ENCODE measurements at places on chromosomes 12 and 14.

DNA sequence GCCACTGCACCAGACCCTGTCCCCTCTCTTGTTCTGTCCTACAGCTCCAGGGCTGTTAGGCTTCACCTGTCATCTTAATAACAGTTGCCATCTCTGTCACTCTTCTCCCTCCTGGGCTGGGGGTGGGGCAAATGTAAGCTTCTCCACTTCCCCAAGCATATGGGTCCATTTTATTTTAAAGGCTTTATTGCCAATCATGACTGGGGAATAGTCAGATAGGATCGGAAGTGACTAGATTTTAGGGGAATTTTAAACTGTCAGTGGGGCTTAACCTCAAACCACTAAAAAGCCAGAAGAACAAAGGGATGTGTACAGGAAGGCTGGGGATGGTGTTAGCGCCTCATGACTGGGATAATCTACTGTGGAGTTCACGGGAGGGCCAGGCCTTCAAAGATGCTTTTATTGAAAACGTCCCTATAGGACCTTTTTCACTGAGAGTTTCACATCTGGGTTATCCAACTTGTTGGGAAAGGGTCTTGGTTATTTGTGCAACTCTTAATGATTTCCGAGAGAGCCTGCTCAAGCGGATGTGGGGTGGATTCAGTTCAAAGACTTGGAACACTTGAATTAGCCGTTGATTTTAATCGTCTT is 41.6 kb downstream of the CHST11 start:
- H3K4me1 ChIP-seq: peaks cover 99% of the 10 kb centered on the region
- DNase-seq: peak; percentile 46
- H3K27me3 ChIP-seq: no peaks in the 10 kb centered on the region

GRCh38 chr12:24728366-24728765 is 220.5 kb downstream of the BCAT1 start:
- no peaks in the 10 kb centered on the region for H3K36me3 ChIP-seq
- no peak for DNase-seq
- no peak overlapping the region for H3K4me3 ChIP-seq
- H3K27me3 ChIP-seq: no peaks in the 10 kb centered on the region

DNA sequence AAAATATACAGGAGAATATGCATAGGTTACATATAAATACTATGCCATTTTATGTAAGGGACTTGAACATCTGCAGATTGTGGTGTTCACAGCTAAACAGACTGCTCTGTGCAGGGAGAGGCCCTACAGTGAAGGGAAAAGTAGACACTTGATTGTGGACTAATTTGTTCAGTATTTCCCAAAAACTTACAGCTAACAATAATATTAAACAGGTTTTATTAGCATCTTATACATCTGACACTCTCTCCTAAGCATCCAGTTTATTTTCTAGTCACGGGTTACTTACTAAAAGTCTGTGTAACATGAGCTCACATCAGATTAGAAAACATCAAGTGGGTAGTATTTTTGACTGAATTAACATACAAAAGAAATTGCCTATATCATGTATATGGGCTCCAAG is 53.3 kb upstream of the OR5AU1 start:
- DNase-seq: no peak
- H3K4me1 ChIP-seq: peaks cover 7% of the 10 kb centered on the region
- no peak overlapping the region for H3K27ac ChIP-seq
- H3K36me3 ChIP-seq: peaks cover 64% of the 10 kb centered on the region
- no peaks in the 10 kb centered on the region for H3K27me3 ChIP-seq

DNA sequence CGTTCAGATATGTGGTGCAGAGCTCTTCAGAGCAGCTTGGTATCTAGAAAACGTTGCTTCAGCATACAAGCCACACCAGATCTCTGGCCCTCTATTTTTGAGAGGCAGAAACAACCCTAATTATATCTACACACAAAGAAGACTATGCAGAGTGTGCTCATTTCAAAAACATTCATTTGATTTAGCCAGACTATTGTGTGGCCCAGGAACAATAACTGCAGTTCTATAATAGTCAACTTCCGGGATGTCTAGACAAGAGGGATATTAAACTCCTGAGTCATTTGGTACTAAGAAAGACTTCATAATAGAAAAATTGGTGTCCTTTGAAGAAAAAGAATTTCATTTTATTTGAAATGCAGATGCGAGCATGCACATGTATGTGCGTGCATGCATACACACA is 153.8 kb downstream of the PELI2 start:
- no peak overlapping the region for H3K27ac ChIP-seq
- H3K36me3 ChIP-seq: no peaks in the 10 kb centered on the region
- DNase-seq: no peak
- H3K4me1 ChIP-seq: no peaks in the 10 kb centered on the region
- no peaks in the 10 kb centered on the region for H3K27me3 ChIP-seq

- H3K4me3 ChIP-seq: no peak overlapping the region
- H3K27ac ChIP-seq: no peak overlapping the region
- no peaks in the 10 kb centered on the region for H3K27me3 ChIP-seq
- no peaks in the 10 kb centered on the region for H3K36me3 ChIP-seq
- DNase-seq: no peak
- no peaks in the 10 kb centered on the region for H3K4me1 ChIP-seq
Observed at GRCh38 chr14:97644365-97644764, 847.2 kb downstream of the VRK1 start.

- H3K4me3 ChIP-seq: no peak overlapping the region
- H3K27me3 ChIP-seq: no peaks in the 10 kb centered on the region
- peaks cover 9% of the 10 kb centered on the region for H3K36me3 ChIP-seq
- no peak overlapping the region for H3K27ac ChIP-seq
Observed at GRCh38 chr14:70664698-70665447, 23.2 kb downstream of the TTC9 start.

- H3K36me3 ChIP-seq: no peaks in the 10 kb centered on the region
- H3K27ac ChIP-seq: no peak overlapping the region
- H3K27me3 ChIP-seq: no peaks in the 10 kb centered on the region
- DNase-seq: peak; percentile 15
Observed at GRCh38 chr12:74490390-74491064, 47.1 kb upstream of the ATXN7L3B start.

DNA sequence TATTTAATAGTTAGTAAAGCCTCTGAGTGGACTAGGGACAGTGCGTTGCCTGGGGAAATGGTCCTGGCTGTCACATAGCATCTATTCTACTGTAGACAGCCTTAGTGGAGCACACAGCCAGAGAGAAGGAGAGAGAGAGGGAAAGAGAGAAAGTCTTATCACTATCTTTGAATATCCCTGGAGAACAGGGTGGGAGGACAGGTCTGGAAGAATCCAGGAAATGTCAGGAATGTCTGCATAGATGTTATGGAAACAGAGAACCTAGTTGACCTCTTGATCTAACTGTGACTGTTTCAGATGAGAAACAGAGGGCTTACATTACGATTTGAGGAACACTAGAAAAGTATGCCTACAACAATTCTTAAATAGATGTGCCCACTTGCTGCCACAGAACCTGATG is 92.8 kb downstream of the SLC15A5 start:
- H3K4me3 ChIP-seq: no peak overlapping the region
- H3K27ac ChIP-seq: no peak overlapping the region
- H3K4me1 ChIP-seq: no peaks in the 10 kb centered on the region
- no peaks in the 10 kb centered on the region for H3K27me3 ChIP-seq

DNA sequence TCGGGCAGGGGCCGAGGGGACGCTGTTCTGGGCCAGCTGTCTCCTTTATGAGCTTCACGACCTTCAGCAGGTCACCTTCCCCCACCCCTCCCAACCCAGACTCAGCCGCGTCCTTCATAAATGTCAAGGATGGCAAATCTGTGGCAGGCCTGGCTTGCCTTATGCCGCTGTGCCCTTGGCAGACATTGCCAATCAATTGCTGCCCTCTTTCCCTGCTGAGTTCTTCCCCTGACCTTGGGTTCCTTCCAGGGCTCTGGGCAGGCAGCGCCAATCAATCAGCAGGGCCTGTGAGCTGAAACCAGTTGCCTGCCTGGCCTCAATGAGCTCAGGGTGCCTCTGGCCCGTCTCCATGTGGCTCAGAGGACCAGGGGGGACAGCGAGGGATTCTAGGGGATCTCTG is 7.7 kb downstream of the FAM222A start:
- no peaks in the 10 kb centered on the region for H3K4me1 ChIP-seq
- H3K27me3 ChIP-seq: no peaks in the 10 kb centered on the region
- H3K4me3 ChIP-seq: no peak overlapping the region
- H3K27ac ChIP-seq: no peak overlapping the region
- no peaks in the 10 kb centered on the region for H3K36me3 ChIP-seq
- DNase-seq: no peak

DNA sequence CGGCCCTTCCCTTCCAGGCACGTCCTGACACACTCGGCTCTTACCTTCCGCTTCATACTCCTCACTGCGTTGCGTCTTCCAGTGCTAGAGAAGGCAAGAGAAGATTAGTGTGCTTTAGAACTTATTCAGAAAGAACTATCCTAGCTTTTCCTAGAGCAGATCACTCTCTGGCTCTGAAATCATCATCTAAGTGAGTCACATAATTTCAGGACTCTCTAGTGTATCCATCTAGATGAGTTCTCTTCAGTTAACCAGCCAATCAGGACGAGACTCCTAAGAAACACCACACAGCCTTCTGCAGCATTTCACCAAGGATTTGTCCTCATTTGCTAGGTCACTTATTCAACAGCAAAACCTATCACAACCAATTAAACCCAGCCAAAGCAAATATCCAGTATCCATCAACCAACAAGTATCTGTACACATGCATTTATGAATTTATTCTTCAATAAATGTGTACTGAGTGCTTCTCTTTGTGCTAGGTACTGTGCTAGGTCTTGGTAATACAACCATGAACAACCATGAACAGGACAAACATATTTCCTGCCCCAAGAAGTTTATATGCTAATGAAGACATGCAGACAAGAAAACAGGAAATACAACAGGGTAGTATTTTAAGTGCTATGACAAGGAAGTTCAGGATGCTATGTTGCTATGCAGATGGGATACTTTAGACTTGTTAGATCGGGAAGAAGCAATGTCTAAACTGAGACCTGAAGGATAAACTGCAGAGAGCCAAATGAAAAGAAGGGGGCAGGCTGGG is 52.1 kb downstream of the NIN start:
- peaks cover 27% of the 10 kb centered on the region for H3K36me3 ChIP-seq
- H3K4me1 ChIP-seq: peaks cover 14% of the 10 kb centered on the region

DNA sequence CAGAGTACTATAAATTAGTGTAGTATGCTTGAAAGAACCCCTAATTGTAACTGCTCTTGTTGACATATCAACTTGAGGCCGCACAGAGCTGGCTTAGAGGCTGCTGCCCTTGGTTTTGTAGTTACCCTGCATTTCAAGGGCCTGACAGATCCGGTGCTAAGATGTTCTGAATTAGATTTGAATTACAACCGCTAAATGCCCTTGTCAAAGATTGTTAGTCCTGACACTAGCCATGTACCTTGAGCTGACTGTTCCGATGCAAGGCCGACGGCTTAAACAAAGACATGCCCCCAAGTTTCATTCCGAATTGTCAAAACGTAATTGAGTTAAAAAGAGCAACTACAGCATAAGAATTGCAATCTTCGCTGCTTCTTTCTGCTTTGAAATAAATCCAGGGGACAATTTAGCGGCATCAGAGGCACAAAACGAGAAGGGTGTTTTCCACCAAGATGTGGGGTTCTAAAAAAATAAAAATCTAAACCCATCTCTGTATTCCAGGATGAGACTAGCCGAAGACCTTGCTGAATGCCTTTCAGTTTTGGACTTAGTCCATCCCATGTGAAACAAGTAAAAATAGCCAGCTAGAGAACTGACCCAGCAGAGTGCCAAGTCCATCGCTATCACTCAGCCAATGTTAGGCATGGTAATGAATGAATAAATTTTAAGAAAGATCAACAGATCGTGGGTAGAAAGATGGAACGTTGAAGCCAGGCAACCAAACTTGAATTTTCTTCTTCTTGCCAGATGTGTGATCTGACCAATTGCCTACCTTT is 148.7 kb downstream of the DICER1 start:
- H3K27ac ChIP-seq: no peak overlapping the region
- H3K27me3 ChIP-seq: peaks cover 10% of the 10 kb centered on the region
- H3K4me3 ChIP-seq: no peak overlapping the region
- H3K4me1 ChIP-seq: no peaks in the 10 kb centered on the region
- no peaks in the 10 kb centered on the region for H3K36me3 ChIP-seq

- H3K4me3 ChIP-seq: no peak overlapping the region
- H3K27ac ChIP-seq: no peak overlapping the region
- H3K27me3 ChIP-seq: no peaks in the 10 kb centered on the region
Observed at GRCh38 chr14:58747181-58747580, 109.4 kb downstream of the DACT1 start.

GRCh38 chr12:44573723-44574122 is 302.4 kb downstream of the NELL2 start:
- H3K36me3 ChIP-seq: no peaks in the 10 kb centered on the region
- no peak overlapping the region for H3K4me3 ChIP-seq
- H3K27ac ChIP-seq: no peak overlapping the region
- no peak for DNase-seq
- no peaks in the 10 kb centered on the region for H3K27me3 ChIP-seq
- H3K4me1 ChIP-seq: no peaks in the 10 kb centered on the region

- H3K36me3 ChIP-seq: no peaks in the 10 kb centered on the region
- no peaks in the 10 kb centered on the region for H3K4me1 ChIP-seq
- no peak overlapping the region for H3K4me3 ChIP-seq
- peaks cover 15% of the 10 kb centered on the region for H3K27me3 ChIP-seq
Observed at GRCh38 chr14:22630486-22630885, 13.7 kb downstream of the OR6J1 start.

GRCh38 chr12:58169826-58170225 is 228.5 kb downstream of the ATP23 start:
- H3K27me3 ChIP-seq: peaks cover 2% of the 10 kb centered on the region
- no peak overlapping the region for H3K4me3 ChIP-seq
- H3K27ac ChIP-seq: no peak overlapping the region
- no peaks in the 10 kb centered on the region for H3K4me1 ChIP-seq
- DNase-seq: no peak

- no peaks in the 10 kb centered on the region for H3K4me1 ChIP-seq
- H3K36me3 ChIP-seq: no peaks in the 10 kb centered on the region
- H3K4me3 ChIP-seq: peak overlapping the region; percentile 62
- DNase-seq: peak; percentile 39
Observed at GRCh38 chr14:22168092-22168955, 420.7 kb downstream of the DAD1 start.

GRCh38 chr12:7042842-7043241 is 17.7 kb upstream of the C1S start:
- no peak overlapping the region for H3K4me3 ChIP-seq
- H3K4me1 ChIP-seq: no peaks in the 10 kb centered on the region
- no peaks in the 10 kb centered on the region for H3K27me3 ChIP-seq
- H3K36me3 ChIP-seq: no peaks in the 10 kb centered on the region
- DNase-seq: peak; percentile 17

- H3K27ac ChIP-seq: no peak overlapping the region
- peak overlapping the region; percentile 62 for H3K4me3 ChIP-seq
- peaks cover 6% of the 10 kb centered on the region for H3K27me3 ChIP-seq
- H3K36me3 ChIP-seq: no peaks in the 10 kb centered on the region
- DNase-seq: no peak
- H3K4me1 ChIP-seq: no peaks in the 10 kb centered on the region
Observed at GRCh38 chr12:66189486-66189843, 451 bp downstream of the IRAK3 start.

Measured in CD4-positive, CD25-positive, alpha-beta regulatory T cell (primary cell).